Fibroblast of lung (primary cell): ENCODE measurements at places on chromosomes 7 and 10. TPM values are rescaled to one million over a fixed set of nuclear protein-coding genes. Genes with fewer than 3 reads are reported as not detected.
A peak's percentile ranks its signal among the peaks of the same experiment; 100 is the strongest.

- no peak for DNase-seq
These were observed 12.8 kb upstream of the FFAR4 start for GRCh38 chr10:93553482-93554315.

DNA sequence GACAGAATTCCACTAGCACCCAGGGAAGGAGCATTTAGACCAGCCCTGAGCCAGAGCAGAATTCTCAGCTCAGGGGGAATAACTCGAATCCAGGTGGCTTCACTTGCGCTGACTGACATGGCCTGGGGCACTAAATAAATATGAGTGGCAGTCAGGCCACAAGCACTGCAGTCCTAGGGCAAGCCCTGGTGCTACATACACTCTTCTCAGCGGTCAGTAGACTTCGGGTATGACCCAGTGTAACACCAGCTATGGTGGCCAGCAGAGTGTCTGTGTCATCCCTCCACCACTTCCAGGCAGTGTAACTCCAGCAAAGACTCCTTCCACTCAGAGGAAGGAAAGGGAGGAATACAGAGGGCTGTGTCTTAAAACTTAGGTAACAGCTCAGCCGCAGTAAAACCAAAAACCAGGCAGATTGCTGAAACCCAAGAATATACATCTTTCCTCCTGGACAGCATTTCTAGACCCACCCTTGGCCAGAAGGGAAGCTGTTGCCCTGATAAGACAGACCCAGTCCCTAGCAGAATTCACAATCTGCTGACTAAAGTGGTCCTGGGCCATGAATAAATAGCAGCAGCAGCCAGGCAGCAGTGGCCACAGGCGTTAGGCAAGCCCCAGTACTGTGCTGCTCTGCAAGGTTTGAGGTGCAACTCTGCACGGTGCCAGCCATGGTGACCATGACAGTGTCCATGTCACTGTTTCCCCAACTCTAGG lies 77.0 kb downstream of the SNX13 start:
- DNase-seq, result no peak

DNA sequence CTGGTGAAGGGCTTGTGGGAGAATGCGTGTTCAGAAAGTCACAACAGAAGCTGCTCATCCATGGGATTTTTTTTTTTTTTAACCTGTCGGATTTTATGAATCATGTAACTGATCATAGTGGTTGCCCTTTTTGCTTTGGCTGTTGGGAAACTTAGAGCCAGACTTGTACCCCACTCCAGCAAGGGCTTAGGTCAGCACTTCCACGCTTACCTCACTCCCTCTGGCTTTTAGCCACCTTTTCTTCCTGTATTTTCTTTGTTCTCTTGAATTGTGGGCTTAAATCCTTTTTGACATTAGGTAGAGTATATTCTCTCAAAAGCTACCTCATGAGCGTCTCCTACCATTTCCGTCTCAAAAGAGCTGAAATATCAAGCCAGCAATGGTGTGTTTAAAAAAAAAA lies 113.6 kb upstream of the BTBD16 start:
- DNase-seq, result peak; percentile 29

GRCh38 chr10:119453313-119453712 lies 89.2 kb downstream of the RGS10 start:
- DNase-seq, result no peak

GRCh38 chr7:134605978-134606923 lies 40.4 kb upstream of the BPGM start:
- peak; percentile 74 for DNase-seq

DNA sequence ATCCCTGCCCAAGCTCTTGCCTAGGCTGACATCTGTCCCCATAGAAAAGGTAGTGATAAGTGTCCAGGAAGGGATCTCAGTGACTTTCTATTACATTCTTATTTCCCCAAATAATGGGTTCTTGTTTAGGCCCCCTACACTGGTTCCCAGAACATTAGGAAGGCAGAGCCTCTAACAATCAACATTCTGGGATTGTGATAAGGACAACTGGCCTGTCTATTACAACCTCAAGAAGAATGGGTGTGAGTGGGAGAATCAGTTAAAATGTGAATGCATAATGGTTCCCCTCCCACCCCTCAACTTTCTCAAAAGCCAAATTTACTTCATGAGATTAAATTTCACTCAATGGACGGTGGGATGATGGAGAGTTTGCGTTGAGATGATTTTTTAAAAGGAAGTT lies 6.4 kb upstream of the ANKRD1 start:
- DNase-seq, result no peak

DNA sequence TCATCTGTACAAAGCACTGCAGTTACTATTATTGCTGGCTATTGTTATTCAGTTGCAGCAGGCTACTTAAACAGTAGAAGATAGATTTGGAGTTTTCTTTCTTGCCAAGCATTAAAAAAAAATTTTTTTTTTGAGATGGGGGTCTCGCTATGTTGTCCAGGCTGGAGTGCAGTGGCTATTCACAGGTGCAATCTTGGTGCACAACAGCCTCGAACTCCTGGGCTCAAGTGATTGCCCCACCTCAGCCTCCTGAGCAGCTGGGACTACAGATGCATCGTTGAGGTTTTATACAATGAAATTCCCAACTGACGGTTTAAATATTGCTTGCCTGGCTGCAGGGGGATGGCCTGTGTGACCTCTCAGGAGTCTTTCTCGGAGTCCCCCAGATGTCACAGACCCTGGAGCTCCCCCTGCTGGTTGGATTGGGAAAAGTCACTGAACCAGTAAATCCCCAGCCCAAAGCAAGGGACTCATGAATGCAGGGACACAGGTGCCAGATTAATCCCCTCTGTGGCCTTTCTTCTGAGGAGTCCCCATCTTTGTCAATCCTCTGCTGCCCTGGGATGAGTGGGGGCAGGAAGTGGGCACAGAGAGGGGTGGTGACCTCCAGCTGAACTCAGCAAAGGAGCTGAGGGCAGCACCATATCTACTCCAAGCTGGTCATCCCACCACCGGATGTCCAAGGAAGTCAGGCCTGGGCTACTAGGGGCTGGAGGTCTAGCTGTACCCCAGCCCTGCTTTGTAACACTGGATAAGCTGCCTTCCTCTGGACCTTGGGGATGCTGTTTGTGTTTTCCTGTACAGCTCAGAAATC lies 149.6 kb downstream of the C10orf105 start:
- DNase-seq, result peak; percentile 47

GRCh38 chr7:32102432-32102873 lies 32.2 kb upstream of the PDE1C start:
- DNase-seq, result no peak

GRCh38 chr10:20898866-20899535 lies 1.9 kb upstream of the NEBL start:
- no peak for DNase-seq

GRCh38 chr7:31633894-31634494 lies 53.0 kb upstream of the PPP1R17 start:
- DNase-seq, result peak; percentile 51

DNA sequence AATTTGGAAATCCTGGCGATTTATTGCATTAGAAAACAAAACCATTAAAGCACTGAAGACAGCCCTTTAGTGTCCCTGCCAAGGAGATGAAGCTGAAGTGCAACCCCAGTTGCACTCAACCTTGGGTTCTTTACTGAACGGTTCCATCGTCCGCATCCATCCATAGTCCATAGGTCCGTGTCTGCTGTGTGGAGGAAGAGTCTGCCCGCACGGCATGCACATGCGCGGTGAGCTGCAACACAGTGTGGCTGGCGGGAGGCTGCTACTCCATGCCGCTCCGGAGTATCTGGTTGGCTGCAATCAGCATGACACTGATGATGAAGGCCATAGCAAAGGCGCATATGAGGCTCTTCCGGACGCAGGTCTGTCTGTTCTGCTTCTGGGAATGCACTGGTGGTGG lies 624.6 kb downstream of the CALN1 start:
- DNase-seq, result peak; percentile 20

DNA sequence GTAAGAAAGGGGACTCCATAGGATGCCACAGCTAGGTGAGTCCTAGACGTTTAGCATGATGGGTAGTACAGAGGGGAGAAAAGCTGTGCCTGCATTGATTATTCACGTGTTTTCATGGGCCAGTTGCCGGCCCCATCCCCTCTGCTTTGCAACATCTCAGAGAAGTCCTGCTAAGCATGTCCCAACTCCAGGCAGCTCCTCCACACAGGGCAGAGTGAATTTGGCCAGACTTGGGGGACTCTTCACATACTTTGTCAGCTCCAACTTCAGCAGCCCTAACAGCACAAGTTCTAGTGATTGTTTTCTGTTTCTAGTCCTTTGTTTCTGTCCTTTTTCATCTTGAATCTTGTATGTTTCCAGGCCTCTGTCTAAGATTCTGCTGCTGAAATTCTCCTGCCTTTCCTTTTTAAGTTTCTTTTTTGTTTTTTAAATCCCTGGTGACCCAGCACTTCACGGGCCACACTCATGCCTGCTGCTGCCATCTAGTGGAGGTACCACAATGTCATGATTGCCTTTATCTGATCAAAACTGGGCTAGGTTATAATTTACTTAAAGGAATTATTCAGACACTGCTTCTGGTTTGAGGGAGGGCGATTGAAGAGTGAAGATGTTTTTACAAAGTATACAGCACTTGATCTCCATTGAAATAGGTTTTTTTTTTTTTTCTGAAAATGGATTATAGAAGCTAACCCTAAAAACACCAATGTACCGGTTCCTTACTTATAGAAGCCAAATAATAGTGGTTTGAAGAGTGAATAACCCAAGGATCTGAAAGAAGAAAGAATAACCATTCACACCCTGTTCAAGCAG lies 276.9 kb downstream of the CSTF2T start:
- DNase-seq, result peak; percentile 50

GRCh38 chr10:29064680-29065079 lies 224.2 kb upstream of the LYZL1 start:
- DNase-seq, result no peak

DNA sequence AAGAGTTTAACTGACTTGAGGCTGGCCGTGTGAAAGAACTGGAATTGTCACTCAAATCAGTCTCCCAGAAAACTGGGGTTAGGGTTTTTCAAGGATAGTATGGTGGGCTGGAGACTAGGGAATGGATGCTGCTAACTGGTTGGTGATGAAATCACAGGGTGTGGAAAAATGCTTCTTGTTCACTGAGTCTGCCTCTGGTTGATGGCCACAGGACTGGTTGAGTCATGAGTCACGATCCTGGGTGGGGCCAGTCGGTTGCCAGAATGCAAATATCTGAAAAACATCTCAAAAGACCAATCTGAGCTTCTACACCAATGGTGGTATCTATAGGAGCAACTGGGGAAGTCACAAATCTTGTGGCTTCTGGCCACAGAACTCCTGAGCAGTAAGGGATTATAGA lies 16.3 kb upstream of the BAMBI start:
- DNase-seq, result peak; percentile 86

DNA sequence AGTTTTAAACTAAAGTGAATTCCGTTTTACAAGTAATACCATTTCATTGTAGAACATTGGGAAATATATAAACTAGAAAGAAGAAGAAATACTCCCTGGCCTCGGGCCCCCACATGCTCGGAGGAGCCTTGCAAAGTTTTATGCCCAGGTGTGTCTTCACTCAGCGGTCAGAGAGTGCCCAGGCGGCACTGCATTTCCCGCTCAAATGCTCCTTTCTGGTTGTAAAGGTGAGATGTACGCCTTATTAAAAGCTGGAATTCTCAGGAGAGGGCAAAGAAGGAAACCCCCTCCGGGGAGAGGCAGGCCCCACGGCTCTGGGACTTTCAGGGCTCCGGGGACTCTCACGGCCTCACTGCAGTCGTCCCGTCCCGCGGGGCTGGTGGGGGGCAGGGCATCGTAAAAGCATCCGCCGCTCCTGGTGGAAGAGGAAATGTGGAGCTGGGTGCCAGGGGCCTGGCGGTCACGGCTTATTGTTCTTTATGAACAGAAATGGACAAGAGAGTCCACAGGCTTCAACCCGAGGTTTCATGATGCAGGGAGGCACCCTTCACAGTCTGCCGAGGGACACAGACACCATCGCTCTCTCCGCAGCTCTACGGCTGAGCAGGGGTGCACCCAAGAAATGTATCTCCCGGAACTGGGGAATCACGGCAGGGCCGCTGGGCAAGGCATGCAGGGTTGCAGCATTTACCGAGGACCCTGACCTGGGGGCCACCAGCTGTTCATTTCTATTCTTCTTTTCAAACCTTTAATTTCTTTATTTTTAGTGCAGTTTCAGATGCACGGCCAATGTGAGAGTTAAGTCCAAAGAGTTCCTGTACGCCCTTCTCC lies 47.7 kb upstream of the INPP5A start:
- no peak for DNase-seq

DNA sequence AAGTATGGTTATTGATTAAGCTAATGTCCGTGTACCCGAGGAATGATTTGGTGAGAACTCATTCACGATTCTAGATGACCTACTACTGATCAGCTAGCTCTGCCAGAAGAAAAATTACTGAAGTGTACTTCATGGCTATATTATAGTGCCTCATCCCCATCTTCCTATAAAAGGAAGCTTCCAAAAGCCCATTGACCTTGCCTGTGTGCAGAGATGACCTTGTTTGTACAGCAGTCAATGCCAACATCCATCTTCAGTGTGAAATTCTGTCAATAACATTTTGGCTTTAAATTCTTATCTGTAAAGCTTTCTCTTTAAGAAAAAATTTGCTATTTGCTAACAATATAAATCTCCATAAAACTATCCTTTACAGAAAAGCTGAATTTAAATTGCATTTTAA lies 315.7 kb downstream of the THSD7A start:
- DNase-seq, result no peak

DNA sequence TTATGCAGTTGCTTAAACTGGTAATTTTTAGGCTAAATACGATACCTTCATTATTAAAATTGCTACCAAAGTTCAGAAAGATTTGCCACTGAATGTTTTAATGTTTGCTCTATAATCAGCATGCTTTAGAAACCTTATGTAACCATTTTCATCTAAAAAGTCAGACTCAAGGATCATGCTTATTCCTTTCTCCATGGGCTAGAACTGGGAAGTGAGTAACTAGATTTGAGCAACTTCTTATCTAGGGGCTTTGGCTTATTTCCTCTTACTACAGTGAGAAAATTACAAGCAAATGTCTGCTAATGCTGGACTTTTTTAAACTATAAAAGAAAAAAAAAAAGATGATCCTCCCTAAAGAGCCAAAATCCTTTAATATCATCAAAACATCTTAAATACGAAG lies 215.9 kb downstream of the CRPPA start:
- no peak for DNase-seq

GRCh38 chr10:47254611-47255010 lies 45.4 kb upstream of the GDF10 start:
- DNase-seq, result peak; percentile 6

DNA sequence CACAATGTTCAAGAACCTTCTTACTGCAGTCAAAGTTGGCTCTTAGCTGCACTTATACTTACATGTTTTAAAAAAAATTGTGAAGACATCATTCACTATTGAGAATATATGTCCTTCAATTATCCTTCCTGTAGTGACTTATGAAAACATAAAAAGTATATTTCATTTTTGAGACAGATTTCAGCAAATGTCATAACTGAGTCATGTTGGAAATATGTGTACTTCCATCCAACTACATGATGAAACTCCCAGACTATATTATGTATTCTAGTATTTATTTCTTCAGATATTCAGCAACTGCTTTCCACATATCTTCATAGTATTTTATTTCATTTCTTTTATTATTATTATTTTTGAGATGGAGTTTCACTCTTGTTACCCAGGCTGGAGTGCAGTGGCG lies 160.2 kb downstream of the ARHGAP12 start:
- peak; percentile 64 for DNase-seq

GRCh38 chr10:20287586-20287985 lies 471.4 kb downstream of the PLXDC2 start:
- DNase-seq, result no peak

- DNase-seq, result no peak
These were observed 9.5 kb downstream of the PNLIPRP3 start for GRCh38 chr10:116437076-116437692.

- no peak for DNase-seq
These were observed 103.0 kb downstream of the RNF133 start for GRCh38 chr7:122595885-122596284.

SPDYE11 gene
- total RNA-seq, result not detected in 2 replicates

AQP1 gene
- total RNA-seq, result 10.8 and 44.6 TPM in 2 replicates

KLF14 gene
- under 0.01 TPM in 2 replicates for total RNA-seq

CD36 gene
- 41.0 and 93.5 TPM in 2 replicates for total RNA-seq

CPA2 gene
- under 0.01 TPM in 1 of 2 replicates, not detected in the other for total RNA-seq
